ENCODE measurements at places on chromosomes 7 and 10.

- DNase-seq = no peak
Measured at GRCh38 chr7:28748933-28749584, 209.1 kb downstream of the TRIL start.

DNA sequence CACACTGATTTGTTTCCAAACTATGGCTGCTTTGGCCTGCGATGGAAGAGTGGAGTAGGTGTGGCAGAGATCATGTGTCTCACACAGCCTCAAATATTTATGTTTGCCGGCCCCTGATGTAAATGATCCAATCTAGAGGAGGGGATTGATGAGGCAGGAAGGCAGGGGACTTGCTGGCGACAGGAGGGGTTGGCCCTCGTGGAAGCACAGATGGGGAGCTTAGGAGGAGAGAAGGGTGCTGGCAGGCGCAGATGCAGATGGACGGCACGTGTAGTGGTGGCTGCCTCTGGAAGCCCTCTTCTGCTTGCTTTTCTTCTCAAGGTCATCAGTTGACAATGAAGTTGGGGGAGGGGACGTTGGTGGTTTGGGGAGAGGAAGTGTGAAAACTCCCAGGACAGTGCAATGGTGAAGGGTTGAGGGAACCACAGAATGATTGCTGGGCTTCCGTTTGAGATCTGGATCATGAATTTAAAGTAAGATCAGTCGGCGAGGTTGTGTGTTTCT is 15.4 kb downstream of the COL13A1 start:
- no peak for DNase-seq

- DNase-seq = peak; percentile 87
Measured at GRCh38 chr10:21724687-21725367, 190.8 kb downstream of the MLLT10 start.

DNA sequence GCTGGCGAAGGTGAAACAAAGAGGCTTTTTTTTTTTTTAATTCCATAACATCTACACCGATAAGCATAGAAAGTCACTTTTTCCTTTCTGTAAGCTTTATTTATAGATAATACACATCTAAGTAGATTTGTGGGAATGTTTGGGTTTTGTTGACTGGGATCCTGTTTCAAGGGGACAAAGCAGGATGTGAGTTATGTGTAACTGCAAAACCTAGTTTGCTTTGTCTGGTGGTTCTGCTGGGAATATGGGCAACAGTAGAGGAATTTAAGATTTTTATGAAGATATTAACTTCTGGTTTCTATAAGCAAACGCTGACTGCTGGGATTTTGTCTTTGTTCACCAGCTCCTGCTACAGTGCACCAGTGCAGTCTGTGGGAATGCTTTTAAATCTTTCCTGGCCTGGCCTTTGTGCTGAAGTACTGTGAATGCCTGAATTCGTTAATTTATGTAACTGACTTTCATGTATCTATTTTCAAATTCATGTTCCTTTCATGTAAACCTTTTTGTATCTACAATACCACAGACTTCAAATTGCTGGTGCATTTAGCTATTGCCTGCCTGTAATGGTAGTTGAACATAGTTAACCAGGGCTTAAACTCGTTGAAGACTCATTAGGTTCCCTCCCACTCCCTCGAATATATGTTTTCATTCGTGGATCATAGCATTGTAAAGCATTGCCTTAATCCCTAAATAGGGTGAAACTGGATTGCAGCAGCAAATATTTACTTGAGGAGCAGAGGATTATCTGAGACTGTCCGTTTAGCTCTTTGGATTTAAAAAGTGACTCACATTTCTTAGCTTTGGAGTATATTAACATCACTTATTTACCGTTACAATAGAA is 1.5 kb downstream of the KLHL7 start:
- no peak for DNase-seq

DNA sequence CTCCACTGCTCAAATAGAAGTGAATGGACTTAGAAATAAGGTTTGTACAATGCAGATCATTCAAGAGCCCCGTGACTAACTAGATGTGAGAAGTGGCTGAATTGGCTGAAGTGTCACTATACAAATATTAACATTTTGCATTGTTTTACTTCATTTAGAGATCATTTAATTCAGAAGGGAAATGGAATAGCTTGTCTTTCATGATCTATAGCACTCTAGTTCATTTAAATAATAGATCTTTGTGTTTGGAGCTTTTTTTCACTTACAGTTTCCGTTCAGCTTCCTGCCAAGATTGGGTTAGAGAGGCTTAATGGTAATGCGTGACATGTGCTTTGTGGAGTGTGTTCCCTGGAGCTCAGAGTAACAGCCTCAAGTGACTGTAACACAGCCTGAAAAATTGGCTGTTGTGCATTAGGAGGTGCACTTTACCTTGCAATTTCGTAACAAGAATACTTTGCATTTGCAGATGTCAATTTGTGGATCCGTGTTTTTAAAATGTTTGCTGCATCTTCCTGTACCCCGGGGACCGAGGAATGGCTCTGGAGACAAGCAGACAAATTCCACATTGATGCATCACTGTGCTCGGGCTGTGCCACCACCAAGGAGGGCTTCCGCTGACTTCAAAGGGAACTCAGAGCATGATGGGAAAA is 170.3 kb downstream of the NRP1 start:
- no peak for DNase-seq

GRCh38 chr10:69119896-69120295 is 4.1 kb upstream of the VPS26A start:
- DNase-seq = no peak

DNA sequence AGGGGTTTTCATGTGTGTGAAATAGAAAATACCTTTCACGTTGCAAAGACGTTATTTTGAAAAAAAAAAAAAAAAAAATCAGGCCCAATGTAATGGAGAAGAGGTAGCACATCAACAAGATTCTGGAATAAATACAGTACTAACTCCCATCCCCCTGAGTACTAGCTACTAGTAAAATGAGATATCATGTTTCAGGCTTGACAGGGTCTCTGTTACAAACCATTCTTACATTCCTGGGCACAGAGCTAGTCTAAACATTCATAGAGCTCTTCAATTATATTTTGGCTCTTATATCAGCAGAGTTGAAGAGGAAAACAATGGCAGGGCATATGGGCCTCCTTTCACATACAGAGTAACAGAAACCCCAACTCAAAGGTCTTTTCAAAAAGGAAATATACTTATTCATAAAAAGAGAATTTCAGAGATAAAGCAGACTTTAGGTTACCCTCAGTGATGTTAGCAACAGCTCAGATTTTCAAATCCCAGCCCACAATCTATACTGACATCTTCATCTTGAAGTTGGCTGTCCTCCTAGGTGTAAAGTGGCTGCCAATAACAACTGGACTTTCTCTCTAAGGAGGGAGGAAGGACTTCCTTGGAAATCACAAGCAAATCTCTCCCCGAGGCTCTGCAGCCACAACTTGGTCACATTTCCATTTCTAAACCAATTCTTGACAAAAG is 18.6 kb downstream of the C7orf33 start:
- no peak for DNase-seq

- DNase-seq = peak; percentile 58
Measured at GRCh38 chr10:121406823-121407545, 191.3 kb downstream of the FGFR2 start.

GRCh38 chr7:50276483-50276882 is 28.0 kb upstream of the IKZF1 start:
- DNase-seq = no peak

DNA sequence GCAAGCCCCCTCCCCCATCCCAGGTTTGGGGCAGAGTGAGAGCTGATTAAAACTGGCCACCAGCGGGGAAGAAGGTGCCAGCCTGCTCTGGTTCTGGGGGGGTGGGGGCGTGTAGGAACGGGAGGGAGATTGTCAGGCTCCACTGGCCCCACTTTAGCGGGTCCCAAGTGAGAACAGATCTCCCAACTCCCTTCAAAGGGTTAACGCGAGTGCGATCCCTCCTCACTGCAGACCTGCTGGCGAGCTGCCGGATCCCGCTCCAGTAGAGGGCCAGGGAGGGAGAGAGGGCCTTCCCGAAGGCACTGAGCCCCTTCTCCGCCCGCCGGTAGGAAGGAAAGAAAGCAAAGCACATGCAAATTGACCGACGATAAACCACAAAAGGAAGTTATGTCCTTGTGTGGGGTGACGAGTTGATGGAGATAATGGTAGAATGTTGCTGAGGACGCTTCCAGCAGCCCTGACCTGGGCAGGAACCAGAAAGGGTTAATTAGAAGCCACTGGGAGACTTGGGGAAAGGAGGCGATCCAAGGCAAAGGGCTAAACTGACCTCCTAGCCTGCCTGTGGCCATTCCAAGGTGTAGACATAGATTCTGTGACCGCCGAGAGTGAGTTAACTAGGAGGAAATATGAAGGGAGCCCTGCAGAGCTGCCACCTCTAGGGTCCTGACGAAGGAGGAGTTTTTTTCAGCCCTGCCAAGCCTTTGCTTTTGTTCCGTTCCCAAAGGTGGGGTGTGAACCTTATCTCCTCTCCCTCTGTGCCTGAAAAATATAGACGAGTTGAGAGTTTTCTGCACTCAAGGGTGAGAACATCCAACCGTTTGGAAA is 1.5 kb downstream of the NRG3 start:
- no peak for DNase-seq

DNA sequence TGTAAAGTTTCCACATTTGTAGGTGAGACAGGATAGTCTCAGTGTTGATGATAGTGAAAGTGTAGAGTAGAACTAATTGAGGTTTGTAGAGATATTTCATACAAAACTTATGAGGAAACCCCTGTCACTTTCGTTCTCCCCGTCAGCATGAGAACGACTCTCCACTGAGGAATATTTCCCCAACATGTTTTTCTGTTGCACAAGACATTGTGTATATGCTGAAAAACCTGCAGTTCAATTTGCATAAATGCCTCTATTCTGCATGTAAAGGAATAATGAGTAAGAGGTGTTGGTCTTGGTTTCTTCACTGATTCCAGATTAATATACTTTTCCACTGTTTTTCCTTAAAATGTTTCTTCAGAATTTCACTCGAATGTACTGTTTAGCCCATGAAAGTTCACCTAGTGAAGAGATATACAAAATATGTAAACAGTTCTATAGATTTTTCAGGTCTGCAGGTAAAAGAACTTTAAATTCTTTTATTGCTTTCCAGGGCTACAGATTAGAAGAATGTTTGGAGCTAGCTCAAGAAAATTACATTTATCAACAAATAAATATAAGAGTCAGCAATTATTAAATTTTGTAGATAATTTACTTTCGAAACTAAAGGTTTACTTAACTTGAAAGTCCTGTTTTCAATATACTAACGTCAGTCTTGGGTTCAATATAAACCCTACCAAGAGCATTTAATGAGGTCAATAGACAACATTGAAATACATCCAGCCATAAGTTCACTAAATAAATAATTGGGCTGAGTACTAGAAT is 37.2 kb downstream of the HEPACAM2 start:
- no peak for DNase-seq

DNA sequence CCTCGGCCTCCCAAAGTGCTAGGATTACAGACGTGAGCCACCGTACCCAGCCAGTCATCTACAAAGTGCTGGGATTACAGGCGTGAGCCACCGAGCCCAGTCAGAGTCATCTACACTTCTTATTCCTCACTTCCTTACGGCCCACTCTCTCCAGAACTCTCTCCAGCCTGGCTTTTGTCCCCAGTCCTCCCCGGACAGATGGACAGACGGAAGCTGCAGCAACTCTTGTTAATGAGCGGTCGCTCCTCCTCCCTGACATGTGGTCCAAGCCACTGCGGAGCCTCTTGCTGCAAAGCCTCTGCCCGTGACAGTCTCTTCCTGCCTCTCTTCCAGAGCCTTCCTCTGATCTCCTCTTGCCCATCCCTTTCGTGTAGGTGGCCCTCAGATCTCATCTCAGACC is 45.9 kb downstream of the TMEM270 start:
- no peak for DNase-seq

DNA sequence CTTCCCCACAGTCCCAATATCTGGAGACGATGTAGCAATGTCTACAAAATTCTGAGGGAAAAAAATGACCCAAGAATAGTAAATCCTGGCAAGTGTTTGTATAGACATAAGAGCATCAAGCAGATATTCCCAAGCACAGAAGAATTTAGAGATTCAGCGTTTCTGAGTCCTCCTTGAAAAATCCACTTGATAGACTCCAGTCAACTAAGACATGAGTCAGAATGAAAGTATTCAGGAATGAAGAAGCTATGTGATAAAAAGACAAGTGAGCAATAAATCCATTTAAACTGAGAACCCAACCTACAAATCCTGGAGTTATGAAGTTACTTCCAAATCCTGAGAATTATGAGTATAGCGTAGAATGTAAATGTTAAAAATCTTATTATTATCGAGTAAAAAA is 86.1 kb upstream of the NPY start:
- no peak for DNase-seq

DNA sequence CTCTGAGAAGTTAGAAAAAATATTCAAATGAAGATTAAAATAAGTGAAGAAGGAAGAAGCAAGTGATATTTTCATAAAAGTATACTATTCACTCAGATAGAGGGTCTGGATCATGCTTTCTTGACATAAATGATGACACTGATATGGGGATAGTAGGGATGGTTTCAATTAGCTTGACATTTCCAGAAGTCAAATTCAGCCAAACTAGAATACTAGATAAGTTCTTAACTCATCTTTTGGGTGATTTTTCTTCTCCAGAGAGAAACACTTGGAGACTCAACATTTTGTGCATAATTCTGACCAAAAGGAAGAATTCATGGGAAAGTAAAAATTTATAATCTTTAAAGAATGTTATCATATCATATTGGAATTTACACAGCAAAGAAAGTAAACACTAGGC is 152.0 kb upstream of the LRGUK start:
- DNase-seq = no peak

DNA sequence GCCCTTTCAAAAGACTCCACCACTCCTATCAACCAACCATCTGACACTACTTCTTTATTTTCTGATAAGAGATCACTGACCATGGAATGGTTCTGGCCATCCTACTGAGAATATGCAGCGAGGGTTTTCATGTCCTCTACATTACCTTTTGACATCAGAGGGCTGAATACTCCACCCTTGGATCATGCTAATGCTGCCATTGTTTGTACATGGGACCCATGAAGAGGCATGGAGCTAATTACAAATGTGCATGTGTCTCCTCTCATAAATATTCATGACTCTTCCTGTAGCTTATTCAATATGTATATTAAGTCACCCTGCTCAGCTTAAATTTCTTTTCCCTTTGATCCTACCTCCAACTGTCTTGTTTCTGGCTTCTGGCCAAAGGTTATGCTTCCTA is 1065.8 kb upstream of the GHITM start:
- no peak for DNase-seq

DNA sequence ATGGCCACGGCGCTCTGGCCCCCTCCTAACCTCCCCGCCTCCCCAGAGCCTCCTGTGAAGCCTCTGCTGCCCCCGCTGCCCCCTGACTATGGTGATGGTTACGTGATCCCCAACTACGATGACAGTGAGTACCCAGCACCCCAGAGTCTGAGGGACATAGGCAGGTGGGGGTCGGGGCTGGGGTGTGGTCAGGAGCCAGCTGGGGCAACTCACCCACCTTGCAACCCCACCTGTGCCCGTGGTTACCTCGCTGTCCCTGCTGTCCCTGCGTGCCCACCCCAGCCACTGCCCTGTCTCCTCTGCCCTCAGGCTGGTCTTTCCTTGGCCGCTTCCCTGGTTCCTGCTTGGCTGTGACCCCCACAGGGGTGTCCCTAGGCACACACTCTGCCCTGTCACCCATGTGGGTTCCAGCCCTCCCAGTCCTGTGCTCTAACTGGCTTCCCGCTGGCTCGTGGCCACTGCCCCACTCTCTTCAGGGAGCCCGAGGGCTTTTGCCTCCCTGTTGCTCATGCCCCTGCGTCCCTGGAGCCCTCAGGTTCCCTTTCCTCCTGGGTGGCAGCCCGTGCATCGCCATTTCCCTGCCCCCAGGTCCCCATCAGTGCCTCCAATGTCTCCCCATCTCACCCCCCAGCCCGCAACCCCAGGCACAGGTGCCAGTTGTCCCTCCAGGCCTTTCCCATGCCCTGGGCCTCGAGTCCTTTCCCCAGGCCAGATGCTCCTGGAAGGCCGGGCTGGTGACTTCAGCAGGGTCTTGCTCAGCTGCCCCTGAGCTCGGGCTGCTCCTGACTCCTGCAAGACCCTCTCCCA is 4.0 kb downstream of the AEBP1 start:
- no peak for DNase-seq
